Mucosa of descending colon (tissue), 3 donors: ENCODE measurements at places on chromosomes 1 and 21. TPM values are rescaled to one million over a fixed set of nuclear protein-coding genes. Genes with fewer than 3 reads are reported as not detected.
A peak's percentile ranks its signal among the peaks of the same experiment; 100 is the strongest.

GRCh38 chr1:61851849-61852669 lies 109.8 kb downstream of the PATJ start:
- peak; percentile 50 for DNase-seq

DNA sequence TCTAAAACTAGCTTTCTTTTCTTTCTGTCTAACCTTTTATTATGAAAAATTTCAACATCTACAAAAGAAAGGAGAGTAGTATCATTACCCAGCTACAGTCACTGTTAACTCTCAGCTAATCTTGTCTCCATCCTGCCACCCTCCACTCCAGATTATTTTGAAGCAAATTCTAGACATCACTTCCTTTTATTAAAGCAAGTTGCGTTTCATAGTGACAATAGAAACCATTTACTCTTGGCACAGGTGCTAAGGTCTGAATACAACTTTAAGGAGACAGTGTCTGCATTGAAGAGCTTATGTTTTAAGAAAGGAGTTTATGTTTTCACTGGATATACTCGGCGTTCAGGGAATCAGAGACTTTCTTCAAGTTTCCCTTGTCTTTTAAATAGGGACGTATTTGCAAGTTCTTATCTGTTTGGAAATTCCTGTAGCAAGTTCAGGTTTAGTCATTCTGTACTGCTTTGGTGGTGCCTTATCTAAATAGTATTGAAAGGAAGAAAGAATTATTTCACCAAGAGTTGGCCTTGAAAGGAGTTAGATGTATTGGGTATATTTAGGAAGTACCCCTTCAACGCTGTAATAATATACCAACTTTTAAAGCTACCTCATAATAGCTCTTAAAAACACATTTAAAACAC lies 42.7 kb downstream of the ITSN1 start:
- no peak for DNase-seq

- DNase-seq: no peak
These were observed 106.3 kb upstream of the CSF3R start for GRCh38 chr1:36588972-36589371.

DNA sequence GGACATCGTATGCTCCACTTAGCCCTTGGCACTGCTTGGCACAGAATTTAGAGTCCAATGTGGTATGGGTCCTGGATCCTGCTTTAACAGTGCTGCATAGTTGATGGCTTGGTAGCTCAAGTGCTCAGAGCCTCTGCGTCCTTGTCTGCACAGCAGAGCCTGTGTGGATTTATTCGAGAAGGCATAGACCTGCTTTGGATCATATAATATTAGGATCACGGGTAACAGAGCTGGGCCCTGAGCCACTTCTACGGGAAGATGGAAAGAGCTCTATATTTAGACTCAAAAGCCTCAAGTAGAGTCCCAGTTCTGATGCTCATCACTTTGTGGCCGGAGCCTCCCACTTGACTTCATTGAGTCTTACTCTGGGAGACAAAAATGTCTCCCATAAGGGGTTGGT lies 164.4 kb upstream of the EDN2 start:
- DNase-seq: no peak

- DNase-seq: no peak
These were observed 36.7 kb downstream of the ETNK2 start for GRCh38 chr1:204115116-204115515.

- DNase-seq: no peak
These were observed 36.1 kb upstream of the RGS1 start for GRCh38 chr1:192539297-192540092.

DNA sequence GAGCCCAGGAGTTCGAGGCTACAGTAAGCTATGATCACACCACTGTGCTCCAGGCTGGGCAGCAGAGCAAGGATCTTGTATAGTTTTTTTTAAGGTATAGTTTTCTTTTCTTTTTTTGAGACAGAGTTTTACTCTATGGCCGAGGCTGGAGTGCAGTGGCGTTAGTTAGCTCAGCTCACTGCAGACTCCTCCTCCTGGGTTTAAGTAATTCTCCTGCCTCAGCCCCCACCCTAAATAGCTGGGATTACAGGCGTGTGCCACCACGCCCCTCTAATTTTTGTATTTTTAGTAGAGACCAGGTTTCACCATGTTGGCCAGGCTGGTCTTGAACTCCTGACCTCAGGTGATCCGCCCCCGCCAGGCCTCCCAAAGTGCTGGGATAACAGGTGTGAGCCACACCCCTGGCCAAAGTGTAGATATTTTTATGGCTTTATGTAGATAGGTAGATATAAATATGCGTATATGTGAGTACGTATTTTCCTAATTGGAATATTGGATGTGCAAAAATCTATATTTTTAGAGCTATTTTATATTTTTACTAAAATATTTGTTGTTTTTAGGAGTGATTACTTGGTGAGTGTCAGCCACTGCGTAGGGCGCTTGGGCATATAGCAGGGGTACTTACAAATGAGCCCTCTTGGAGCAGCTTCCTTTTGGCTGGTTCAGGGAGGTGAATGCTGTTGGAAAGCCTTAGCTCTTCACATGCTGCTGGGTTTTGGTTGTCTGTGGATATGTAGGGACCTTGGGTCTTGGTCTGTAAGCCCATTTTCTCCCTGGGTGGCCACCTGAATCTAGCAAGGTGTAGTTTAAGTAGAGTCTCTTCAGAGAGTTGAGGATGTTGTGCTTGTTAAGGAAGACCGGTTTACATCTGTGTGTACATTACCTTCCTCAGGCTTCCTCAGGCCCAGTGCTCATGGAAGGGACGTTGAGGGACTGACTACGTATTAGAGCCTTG lies 9.5 kb downstream of the KDM4A start:
- peak; percentile 54 for DNase-seq

GRCh38 chr1:7940745-7941436 lies at the start of gene TNFRSF9:
TSS of gene TNFRSF9 (minus strand) at chr1:7940839. CDS start at chr1:7939994, 845 bp downstream.
- DNase-seq: no peak

DNA sequence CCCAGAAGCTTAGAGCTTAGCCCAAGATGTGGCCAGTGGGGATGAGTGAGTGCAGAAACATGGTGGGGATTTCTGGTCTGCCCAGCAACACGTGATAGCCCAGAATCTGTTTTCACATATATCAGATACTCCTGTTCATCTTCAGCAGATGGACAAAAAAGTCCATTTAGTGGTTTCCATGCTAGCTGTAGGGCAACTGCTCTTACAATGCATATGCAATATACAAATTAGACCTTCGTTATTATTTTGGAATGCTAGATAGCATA lies 96.9 kb upstream of the SGIP1 start:
- no peak for DNase-seq

- no peak for DNase-seq
These were observed 44.4 kb downstream of the RNF11 start for GRCh38 chr1:51280321-51280978.

DNA sequence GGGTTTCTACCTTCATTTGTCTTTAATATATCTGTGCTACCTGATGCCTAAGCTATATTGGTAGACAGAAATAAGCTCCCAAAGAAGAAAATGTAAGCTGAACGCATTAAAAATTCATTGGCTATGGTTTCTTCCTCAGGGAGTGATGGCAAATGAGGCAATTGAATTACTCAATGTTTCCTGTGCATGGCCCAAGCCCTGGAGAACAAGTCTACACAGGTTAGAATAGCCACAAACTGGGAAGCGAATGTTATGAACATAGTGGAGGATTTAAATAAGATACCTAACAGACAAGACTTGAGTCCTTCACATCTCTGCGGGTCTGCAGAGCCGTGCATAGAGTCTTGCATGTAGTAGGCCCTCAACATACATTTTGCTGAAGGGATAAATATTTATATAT lies 350.3 kb downstream of the RWDD3 start:
- no peak for DNase-seq

GRCh38 chr1:79100385-79100784 lies 93.9 kb upstream of the ADGRL4 start:
- DNase-seq: no peak

Gene VAV3
- total RNA-seq: 101 TPM

Gene GRIK3
- 0.41 TPM for total RNA-seq

Gene RAB3GAP2
- 31.1 TPM for total RNA-seq

Gene APOBEC4
- not detected for total RNA-seq

Gene CD5L
- total RNA-seq: 0.22 TPM

Gene PLEKHN1
- total RNA-seq: 0.23 TPM

Gene S100A7A
- not detected for total RNA-seq

Gene TSPEAR
- total RNA-seq: 0.28 TPM

Gene KCNK1
- total RNA-seq: 43.6 TPM
